Activated naive CD4-positive, alpha-beta T cell (primary cell): ENCODE measurements at places on chromosomes 1 and 21.

- no peak for DNase-seq
These were observed 18.2 kb downstream of the TEX38 start for GRCh38 chr1:46689897-46690296.

GRCh38 chr1:183293241-183293640 is 107.2 kb downstream of the LAMC2 start:
- no peak for DNase-seq

GRCh38 chr1:157734321-157734720 is 33.8 kb upstream of the FCRL3 start:
- no peak for DNase-seq

DNA sequence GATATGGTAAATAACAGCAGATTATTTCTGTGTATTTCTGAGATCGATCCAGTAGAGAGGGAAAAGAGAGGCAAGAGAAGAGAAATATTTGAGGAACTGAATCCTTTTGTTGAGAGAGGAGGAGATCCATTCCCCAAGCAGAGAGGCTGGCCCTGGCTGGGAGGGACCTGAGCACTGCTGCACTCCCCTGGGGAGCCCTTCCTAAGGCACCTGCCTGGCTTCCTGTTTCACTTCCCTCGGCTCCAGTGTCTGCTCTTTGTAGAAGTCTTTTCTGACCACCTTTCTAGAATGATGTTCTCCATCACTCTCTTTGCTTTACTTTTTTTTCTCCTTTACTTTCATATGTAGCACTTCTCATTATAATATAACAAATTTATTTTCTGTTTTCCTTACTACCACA is 42.3 kb upstream of the SLC6A9 start:
- DNase-seq: no peak

GRCh38 chr1:42322577-42322976 is 12.5 kb downstream of the FOXJ3 start:
- no peak for DNase-seq

GRCh38 chr1:51165540-51165939 is 63.5 kb downstream of the C1orf185 start:
- DNase-seq: no peak

DNA sequence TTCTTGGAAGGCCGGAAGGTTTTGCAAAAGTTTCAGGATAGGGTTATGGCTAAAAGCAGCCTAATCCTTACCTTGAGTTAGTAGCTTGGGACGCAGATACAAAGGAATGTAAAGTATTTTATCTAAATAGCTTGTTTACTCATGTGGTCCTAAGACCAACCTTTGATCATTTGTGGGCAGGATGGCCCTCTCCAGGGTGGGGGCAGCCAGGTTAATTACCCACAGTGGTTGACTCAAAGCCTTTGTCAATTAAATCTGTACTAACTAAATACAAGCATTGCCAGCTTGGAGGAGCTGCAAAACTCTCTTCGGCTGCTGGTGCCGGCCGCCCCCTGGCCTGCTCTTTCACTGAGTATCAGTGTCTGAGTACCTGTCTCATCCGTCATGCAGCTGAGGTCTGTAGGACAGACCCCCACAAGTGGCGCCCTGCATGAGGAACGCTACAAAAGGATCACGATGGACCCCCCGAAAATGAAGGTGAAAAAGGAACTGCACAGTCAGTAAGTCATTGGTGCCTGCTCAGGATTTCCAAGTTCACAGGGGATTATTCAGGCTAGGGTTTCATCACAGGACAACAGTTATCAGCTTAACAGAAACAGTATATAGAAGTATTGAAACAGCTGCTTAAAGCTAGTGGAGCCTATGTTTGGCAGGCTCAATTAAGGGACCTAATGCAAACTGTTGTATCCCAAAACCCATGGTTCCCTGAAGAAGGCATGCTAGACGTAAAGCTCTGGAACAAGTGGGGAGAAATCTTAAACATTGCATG is 212.5 kb upstream of the MAP1LC3C start:
- DNase-seq: no peak

- DNase-seq: no peak
These were observed 180.3 kb downstream of the FAF1 start for GRCh38 chr1:50779801-50780200.

GRCh38 chr1:16085522-16085921 is 12.1 kb upstream of the FAM131C start:
- no peak for DNase-seq

DNA sequence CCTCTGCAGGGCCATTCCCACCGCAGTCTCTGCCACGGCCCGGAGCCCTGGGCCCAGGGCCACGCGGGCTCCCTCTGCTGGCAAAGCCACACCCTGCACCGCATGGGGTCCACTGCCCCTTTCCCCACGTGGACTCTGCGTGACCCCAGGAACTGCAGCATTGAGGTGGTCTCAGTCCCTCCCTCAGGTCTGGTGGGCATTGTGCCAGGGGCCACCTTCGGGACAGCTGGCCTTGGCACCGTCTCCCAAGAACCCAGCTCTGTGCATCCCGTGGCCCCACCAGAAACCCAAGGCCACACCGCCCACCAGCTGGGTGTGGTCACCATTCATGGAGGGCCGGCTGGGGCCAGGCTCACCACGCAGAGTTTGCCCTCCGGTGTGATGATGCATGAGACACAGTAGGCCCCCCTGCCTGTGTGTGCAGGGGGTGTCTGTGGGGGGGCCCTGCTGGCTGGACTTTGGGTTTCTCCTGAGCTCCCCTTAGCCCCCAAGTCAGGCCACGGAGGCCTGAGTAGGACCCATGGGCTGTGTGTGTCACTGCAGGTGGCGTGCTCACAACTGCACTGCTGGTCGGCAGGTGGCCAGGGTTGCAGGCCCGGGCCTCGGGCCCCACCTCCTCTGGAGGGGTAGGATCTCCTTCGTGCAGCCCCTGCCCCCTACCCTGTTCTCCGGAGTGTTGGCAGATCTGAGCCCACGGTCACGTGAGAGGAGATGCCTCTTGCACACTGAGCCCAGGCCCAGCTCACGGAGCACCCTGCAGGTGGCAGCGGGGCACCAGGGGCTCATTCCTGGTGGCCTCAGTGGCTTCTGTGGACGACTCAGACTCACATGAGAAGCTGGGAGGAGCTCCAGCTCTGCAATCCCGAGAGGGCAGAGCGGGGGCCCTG is 5.8 kb downstream of the VWA1 start:
- no peak for DNase-seq

DNA sequence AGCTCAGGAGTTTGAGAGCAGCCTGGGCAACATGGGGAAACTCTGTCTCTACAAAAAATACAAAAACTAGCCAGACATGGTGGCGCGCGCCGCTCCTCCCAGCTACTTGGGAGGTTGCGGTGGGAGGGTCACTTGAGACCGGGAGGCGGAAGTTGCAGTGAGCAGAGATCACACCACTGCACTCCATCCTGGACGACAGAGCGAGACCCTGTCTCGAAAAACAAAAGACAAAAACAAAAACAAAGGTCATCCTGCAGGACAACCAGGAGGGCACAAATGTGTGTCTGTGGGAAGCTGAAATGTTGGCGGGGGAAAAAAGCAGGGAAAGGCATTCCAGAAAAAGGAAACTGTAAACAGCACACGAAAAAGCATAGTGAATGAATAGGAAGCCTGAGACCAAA is 104.1 kb upstream of the HNRNPU start:
- DNase-seq: no peak

- DNase-seq: no peak
These were observed 42.6 kb upstream of the SRSF10 start for GRCh38 chr1:24022581-24023361.

DNA sequence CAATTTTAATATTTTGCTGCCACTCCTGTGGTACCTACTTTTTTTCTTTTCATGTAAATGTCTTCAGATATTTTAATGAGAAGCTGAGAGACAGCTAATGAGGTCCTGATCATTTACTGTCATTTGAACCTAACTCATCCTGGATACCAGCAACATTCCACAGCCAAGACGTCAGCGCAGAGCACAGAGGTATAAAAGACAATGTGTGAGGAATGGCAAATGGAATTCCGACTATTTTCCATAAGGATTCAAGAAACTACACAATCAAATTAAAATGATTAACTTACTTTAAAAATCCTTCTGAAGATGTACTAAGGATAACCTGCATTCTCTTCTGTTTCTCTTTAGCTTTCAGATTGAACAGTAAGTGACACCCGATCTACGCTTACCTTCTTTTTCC is 38.8 kb downstream of the HEATR1 start:
- DNase-seq: no peak

GRCh38 chr1:160251687-160252526 is 10.4 kb downstream of the DCAF8 start:
- no peak for DNase-seq

DNA sequence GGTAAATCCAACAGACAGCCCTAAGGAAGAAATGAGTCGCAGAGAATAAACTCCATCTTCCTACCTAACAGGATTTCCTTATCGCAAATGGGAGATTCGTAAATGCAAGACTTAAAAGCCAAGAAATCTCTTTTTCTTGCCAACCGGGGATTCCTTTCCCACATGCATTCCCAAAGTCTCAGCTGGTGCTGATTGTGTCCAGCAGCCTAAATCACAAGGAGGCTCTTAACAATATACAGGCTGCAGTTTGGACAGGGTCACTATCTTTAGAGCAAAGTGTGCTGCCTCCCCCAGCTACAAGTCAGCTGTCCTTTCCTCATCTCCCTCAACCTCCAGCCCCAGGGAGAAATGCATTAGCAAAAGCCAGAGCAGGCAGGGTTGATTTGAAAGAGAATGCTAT is 189.8 kb upstream of the PLXNA2 start:
- no peak for DNase-seq

DNA sequence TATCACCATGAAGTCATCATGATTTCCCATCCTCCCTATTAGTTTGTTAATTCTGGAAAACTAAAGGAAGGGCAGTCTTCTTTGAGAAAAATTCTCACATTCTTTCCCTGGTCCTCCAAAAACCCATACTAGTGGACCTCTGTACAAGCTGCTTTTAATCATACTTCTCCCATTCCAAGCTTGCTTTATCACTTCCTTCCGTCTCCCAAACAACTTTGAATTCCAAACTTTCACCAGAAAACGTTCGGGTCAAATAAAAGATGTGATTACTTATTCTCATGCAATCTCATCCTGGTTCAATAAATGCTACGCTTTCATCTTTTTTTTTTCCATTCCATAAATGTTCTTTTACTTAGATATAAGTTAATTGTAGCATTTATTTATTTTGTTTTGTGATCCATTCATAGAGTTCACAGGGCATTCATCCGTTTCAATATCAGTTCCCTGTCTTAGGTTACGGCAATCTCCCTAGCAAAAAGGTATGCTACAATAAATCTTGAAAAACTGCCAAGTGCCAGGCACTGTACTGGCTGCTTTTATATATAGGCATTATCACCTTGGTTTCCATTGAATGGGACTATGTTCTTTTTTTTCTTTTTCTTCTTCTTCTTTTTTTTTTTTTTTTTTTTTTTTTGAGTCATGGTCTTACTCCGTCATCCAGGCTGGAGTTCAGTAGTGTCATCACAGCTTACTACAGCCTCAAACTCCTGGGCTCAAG is 100.2 kb upstream of the GREM2 start:
- no peak for DNase-seq
